ENCODE measurements at places on chromosomes 5 and 9.

- DNase-seq = no peak
Observed at GRCh38 chr5:81779916-81780266, 29.0 kb upstream of the SSBP2 start.

DNA sequence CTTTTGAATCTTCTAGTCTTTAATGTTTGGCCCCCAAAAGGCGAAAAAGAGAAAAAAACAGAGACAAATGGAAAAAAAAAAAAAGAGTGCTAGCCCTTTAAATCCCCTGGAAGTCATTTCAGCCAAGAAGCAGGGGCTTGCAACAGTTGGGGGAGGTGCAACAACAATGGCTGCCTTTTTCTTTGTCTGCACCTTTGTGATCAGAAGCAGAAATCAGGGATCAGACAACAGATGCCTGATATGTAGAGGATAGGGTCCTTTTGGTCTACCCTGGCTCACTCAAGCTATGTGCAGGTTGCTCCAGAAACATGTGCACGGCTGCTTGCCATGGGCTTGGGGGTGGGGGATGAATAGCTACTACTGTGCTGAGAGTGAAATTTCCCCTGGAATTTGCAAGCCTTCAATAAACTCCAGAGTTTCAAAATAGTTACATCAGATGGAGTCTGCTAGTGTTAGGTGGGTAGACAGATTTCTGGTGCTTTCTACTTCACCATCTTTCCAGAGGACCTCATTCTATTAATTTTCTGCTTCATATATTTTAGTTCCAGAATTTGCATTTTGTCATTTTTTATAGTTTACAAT lies 150.9 kb downstream of the FGF18 start:
- no peak for DNase-seq

DNA sequence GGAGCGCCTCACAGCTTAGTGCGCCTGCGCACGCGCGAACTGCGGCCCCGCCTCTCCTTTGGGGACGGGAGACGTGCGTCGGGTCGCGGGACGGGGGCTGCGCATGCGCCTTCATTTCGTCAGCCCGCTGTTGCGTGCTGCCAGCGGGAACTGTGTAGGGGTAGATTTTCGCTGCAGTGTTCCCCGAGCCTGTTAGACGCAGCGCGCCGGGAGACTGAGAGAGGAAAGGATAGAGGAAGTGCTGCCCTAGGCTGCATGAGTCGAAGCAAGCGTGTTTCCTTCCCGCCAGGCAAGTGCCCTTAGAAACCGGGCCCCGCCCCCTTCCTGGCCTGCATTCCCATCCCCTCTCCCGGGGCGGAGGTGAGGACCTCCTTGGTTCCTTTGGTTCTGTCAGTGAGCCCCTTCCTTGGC lies 12.3 kb downstream of the ITGA1 start:
- DNase-seq = peak; percentile 94

DNA sequence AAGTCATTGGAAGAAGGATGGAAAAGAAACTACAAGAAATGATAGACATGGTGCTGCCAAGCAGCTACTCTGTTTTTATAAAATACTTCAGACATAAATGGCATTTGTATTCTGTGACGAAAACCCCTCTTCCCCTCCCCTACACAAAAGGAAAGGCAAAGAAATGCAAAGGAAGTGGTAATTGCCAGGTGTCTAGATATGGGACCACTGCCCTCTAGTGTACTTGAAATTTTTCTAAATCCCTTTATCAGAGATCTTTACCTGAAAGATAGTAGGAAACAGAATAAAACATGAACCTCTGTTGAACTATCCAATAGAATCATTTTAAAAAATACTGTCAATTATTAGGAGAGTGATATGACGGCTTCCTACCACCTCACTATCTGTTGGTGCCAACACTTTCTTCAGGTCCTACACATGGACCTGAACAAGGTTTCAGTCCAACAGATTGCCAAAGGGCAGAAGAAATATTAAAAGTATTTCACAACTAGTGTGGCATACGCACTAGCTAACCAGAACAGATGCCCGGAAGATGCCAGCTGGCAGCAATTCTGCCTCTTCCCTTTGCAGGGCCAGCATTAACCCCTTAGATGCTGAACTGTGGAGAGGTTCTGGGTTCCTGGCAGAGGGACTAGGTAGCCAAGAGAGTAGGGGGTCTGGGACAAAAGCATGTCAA lies 104.1 kb downstream of the TSSK1B start:
- DNase-seq = no peak

DNA sequence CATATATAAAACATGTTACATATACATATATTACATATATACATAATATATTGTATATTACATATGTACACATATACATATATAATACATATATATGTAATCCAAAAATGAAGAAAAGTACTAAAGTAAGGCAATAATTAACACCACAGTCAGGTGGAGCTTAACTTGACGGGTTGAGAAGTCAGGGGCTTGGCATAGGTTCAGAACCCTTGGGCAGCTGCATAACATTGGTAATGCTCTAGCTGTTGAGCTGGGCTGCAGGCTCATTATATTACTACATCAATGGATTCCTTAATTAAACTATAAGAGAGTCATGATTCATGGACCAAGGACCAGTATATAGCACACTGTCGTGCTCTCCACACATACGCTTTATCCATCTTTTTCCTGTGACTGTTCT lies 435.2 kb upstream of the ADAMTS16 start:
- DNase-seq = no peak

- no peak for DNase-seq
Observed at GRCh38 chr5:94698197-94698596, 79.7 kb downstream of the SLF1 start.

DNA sequence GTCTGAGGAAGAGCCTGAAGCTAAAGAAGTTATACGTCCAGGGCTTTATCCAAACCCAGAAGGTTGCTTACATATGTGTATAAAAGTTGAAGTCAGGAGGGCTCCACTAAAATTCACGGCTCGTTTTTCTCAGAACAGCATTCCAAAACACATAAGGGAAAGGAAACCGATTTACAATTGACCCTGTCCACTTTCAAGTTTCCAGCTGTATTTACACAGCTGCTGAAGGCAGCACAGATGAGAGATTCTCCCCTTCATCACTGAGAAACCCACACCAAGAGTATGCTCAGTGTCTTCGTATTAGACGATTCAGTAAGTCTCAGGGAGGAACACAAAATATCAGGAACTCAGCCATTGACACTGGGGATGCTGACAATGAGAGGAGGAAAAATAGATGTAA lies 5.9 kb upstream of the NREP start:
- no peak for DNase-seq

- DNase-seq = no peak
Observed at GRCh38 chr5:177478711-177479646, 5.5 kb upstream of the DBN1 start.

DNA sequence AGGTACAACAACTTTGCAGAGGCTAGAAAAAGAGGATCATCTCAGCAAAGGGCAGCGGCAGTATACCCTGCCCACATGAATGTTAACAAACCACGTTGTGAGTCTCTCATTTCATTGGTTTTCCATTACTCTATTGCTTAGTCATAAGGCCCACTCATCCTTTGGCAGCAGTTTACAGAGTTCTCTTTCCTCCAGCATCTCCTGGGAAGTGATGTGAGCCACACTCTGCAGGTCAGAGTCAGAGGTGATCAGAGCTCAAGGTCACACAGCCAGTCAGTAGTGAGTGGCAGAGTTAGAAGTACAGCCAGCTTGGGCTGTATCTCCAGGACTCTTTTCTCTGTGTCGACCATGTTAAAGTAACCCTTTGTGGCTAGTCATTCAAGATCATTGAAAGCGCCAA lies 599.6 kb upstream of the GRAMD2B start:
- no peak for DNase-seq

DNA sequence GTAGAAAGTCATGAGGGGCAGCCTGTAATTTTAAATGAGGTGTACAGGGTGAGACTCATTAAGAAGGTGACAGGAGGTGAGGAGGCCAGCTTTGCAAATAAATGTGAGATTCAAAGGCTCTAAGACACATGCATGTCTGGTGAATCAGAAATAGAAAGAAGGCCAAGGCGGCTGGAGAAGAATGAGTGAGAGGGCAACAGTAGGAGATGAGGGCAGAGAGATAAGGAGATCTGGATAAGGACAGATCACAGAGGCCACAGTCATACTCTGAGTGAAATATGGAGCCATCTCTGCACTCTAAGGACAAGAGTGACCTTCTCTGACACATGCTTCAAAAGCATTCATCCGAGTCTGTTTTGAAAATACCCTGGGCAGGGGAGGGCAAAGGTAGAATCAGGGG lies 90.7 kb downstream of the RAD23B start:
- DNase-seq = no peak

DNA sequence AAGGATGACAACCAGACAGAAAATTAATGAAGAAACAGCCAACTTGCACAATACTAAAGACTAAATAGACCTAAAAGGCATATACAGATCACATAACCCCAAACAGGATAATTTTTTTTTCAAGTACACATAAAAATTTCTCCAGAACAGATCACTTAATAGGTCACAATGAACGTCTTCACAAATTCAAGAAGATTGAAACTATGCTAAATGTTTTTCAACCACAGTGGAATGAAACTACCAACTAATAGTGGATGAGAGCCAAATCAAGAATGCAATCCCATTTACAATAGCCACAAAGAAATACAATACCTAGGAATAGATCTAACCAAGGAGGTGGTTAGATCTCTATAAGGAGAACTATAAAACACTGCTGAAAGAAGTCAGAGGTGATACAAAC lies 145.8 kb downstream of the TMEM232 start:
- no peak for DNase-seq

GRCh38 chr9:114266969-114267368 lies 55.9 kb upstream of the ORM1 start:
- DNase-seq = no peak

DNA sequence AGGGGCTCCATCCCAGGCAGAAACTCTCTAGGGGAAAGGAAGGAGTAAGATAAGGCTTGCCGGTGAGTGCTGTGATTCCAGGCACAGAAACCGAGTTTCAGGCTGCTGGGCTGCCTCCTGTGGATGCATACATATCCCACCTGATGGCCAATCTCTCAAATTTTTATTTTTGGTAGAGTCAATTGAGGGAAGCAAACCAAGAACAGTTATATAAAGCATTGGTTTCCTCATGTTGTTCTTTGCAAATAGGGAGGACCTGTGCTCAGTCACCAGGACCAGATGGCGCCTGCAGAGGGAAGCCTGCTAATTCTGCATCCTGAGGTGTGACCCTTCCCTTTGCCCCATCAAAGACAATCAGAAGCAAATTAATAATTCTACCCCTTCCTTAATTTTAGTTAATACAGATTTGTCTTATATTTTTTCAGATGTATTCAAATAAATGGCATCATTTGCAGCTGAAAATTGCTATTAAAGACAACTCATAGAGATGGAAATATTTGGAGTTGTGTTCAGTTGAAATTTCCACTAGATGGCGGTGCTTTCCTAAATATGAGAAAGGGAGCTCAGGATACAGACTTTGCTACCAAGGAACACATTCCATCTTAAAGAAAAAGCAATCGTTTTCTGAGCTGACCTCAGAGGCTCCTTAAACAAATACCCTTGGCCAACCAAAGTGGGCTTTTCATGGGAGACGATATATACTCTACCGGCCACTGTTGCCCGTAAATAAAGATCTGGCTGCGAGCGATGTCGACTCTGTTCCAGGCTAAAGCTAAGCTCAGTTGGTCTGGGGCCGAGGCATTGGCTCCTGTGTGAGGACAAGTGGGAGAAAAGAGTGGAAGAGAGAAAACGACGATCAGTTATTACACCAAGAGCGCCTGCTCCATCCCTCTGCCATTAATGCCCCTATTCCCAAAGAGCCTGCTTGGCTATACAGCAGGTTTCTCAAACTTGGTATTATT lies 225.7 kb upstream of the KLF9 start:
- DNase-seq = no peak

DNA sequence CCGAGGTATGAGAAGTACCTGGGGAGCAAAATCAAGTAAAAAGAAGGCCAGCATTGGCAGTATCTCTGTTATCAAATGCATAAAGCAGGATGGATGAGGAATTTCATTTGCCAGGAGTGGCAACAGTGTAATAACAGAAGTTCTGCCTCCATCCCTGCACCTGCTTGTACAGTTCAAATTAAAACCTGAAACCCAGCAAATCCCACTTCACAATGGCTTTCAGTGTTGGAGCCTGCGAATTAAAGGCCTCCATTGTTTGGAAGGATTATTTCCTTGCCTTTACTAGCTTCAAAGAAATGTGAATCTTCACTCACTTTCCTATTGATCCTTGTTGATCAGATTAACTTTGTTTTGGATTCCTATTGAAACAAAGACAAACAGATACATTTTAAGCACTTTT lies 31.5 kb upstream of the IRX1 start:
- DNase-seq = no peak

DNA sequence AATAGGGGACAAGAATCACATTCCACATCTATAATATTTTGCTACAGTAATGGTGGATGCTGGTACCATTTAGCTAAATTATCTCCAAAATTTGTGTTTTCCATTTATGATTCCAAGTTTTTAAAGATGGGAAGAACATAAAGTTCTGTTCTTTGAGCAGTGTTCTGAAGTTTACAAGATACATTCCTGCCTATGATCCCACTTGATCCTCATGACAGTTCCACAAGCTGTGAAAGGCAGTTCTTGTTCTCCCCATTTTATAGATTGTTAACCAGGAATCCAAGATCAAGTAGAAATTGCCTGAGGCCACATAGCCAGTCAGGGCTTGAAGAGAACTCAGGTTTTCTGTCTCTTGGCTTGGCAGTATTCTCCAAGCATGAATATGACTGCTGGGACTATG lies 257.3 kb downstream of the NR3C1 start:
- no peak for DNase-seq

DNA sequence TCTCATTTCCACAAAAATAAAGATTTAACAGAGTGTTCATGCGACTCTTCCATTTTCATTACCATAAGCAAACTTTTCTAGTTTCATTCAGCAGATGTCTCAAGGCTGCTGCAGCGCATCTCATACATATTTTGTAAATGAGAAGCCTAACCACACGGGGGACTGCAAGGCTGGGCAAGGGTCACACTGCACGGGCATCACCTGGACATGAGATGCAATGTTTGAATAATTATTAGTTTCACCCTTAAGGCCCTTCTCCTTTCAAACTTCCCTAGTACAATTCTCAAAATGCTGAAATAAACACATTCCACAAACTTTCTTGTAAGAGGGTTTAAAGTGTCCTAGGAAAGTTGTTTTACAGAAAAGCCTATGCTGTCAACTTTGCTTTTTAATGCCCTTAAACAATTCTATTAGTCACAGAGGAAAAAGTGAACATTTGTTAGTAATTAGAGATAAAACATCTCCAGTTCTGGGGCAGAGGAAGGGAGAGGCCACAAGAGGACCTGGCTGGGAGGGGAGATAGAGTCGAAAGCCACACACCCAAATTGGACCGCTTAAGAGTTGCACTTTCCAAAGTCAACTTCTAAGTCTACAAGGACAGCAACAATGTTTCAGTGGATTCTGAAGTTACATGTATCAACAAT lies 1.3 kb downstream of the DENND1A start:
- peak; percentile 13 for DNase-seq

DNA sequence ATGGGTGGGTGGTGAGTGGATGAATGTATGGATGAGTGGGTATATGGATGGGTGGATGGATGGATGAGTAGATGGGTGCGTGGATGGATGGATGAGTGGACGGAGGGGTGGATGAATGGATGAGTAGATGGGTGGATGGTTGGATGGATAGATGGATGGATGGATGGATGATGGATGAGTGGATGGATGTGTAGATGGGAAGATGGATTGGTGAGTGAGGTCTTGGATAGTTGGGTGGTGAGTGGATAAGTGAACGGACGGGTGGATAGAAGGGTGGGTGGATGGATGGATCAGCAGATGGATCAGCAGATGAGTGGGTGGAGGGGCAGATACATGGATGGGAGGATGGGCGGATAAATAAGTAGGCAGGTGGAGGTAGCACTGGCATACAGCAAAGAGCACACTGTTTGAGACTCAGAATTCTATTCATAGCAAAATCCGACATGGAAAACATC lies 163.5 kb downstream of the C9orf50 start:
- no peak for DNase-seq
